ENCODE measurements at places on chromosomes 11 and 22. TPM values are rescaled to one million over a fixed set of nuclear protein-coding genes. Genes with fewer than 3 reads are reported as not detected.

GRCh38 chr11:133500435-133500834, 31.9 kb downstream of the OPCML start:
- DNase-seq = no peak

- DNase-seq = no peak
Measured at GRCh38 chr22:46138058-46138797, 12.1 kb upstream of the PPARA start.

- DNase-seq = peak; percentile 97
Measured at GRCh38 chr11:67354075-67355022, 1.0 kb upstream of the POLD4 start.

CHST1 gene
- total RNA-seq = not detected

Measured in HFFc6 (cell line).